ENCODE measurements at places on chromosomes 3 and 15.

- no peak for DNase-seq
These were observed 256.6 kb downstream of the ROBO2 start for GRCh38 chr3:77296527-77296926.

- no peak for DNase-seq
These were observed 447.4 kb downstream of the MAGI1 start for GRCh38 chr3:65591313-65591712.

- peak; percentile 9 for DNase-seq
These were observed at the start of gene IGSF11 for GRCh38 chr3:119034256-119035013. TSS of gene IGSF11 (minus strand) at chr3:119034846. CDS start at chr3:119034582, 264 bp downstream.

- DNase-seq, result peak; percentile 28
These were observed 73.3 kb downstream of the SYNPR start for GRCh38 chr3:63351159-63352007.

DNA sequence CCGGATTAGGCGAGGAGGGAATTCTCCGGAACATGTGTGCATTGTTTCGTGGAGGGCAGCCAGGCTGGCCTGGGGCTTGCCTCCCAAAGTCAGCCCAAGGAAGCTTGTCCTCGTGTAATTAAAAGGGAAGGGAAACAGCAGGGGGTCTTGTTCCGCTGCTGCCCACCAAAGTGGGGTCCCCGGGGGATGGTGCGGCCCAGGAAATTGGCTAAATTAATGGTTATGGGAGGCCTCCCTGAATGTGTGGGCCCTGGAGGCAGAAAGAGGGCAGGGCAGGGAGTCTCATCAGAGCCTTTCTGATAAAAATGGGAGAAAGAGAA, 118.1 kb downstream of the OPA1 start:
- DNase-seq, result no peak

All from NCI-H2227 treated with DMSO at 0.1 percent for 48 hours (cell line).